Activated CD4-positive, alpha-beta T cell treated with anti-CD3 and anti-CD28 coated beads, Interleukin-2, amount 10 ng/mL, durations not matched to agents 7 days and 5 days (primary cell): ENCODE measurements at places on chromosomes 5 and 9. TPM values are rescaled to one million over a fixed set of nuclear protein-coding genes. Genes with fewer than 3 reads are reported as not detected.

Gene CCL27
- total RNA-seq, result not detected

Gene ROPN1L
- 4.1 TPM for total RNA-seq

Gene ANGPTL2
- not detected for total RNA-seq

Gene PCDH1
- total RNA-seq, result not detected

Gene RNF180
- not detected for total RNA-seq

Gene BTNL3
- total RNA-seq, result not detected

Gene ZFP37
- 0.45 TPM for total RNA-seq

Gene GLDC
- total RNA-seq, result 0.50 TPM
